ENCODE measurements at places on chromosomes 16 and 17.

DNA sequence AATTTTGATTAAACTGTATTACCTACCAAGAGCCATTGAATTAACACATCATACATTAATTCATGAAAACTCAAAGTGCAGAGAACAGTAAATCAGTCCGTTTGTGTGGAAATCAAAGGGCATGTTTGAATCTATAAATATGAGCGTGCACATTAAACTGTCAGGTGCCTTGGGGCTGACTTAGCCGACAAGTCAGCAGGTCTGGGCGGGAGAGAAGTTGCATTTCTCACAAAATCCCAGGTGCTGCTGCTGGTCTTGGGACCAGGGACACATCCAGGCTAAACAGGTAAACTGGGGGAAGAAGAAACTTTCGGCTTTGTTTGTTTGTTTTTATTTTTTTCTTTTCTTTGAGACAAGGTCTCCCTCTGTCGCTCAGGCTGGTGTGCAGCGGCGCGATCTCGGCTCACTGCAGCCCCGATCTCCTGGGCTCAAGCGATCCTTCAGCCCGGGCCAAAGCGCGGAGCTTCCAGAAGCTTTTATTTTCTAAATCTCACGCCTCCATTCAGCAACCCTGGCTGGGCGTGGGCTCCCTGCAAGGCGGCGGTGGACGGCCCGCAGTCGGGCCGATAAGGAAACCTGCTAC, 213.9 kb downstream of the MRTFB start:
- no peak for DNase-seq

GRCh38 chr17:59565959-59566324, 532 bp downstream of the DHX40 start:
- peak; percentile 68 for DNase-seq

DNA sequence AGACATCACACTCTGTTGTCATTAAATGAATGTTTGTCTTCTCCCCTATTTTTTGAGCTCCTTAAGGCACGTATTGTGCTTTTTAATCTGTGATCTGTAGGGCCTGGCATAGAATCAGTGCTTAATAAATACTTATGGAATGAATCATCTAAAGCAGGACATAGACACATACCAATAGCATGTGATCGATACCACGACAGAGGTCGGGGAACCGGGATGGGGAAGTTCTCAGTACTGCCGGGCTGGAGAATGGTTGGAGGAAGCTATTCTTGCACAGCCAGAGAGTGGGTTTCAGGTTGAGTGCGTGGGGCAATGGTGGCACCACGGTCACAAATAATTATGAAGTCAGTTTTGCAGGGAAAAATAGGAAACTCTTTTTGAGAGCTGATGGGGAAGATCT, 26.8 kb downstream of the NLRP1 start:
- peak; percentile 41 for DNase-seq

- no peak for DNase-seq
Observed at GRCh38 chr17:79048826-79049755, 25.1 kb downstream of the C1QTNF1 start.

GRCh38 chr17:5019475-5019956, 15.7 kb downstream of the SLC52A1 start:
- DNase-seq, result no peak

DNA sequence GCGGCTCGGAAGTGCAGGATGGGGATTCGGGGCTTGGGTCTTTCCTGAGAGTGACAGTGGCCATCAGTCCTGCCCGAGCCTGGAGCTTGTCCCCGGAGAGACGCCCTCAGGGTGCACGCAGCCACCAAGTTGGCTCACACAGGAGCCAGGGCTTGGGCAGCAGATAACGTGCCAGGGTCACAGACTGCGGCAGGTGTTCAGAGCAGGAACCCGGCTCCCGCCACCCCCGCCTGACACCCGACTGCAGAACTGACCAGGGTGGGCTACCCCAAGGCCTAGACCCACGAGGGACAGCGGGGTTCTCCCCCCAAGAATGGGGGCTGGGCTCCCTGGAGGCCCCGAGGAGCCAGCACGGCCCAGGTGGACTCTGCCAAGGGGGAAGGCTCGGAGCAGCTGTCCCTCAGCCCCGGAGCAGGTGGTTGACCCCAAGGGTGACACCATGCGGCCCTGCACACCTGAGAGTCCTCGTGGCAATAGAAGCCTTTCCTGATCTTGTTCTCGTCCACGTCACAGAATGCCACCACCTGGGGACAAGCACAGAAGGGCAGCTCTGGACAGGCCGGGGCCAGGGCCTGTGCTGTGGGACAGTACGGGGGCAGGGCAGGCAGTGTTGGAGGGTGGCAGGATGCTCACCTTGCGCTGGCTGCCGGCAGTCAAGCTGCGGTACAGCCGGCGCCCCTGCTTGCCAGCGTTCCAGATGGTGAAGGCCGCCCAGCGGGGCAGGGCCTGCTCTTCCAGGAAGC, 117.1 kb upstream of the ZNF750 start:
- DNase-seq, result no peak
